ENCODE measurements at places on chromosomes 6 and 20.

GRCh38 chr6:149026530-149026942 is 279.7 kb downstream of the UST start:
- DNase-seq, result peak; percentile 97

DNA sequence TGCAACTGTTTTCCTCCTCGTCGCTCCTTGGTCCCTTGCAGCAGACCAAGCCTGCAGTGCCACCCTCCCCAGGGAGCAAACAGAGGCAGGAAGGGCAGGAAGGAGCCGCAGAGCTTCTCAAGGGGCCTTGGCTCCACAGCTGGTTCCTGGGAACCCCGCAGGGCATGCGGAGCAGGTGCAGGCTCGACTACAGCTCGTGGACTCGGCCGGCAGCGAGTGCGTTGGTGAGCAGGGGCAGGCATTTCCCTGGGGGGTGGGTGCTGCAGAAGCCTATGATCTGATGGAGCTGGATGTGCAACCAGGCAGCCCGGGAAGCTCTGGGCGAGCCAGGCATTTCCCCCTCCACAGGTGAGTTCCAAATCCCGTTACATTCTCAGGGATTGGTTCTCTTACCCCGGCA is 37.1 kb downstream of the FRMD1 start:
- DNase-seq, result no peak

DNA sequence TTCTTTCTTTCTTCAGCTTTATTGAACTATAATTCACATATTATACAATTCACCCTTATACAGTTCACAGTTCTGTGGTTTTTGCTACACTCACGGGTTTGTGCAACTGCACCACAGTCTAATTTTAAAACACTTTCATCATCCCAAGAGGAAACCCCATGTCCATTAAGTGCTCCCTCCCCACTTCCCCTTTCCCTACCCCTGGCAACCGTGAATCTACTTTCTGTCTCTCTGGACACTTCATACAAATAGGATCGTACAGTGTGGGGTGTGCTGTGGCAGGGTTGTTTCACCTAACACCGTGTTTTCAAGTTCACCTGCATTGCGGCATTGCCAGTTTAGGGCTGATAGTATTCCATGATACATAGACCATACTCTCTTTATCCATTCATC is 118.8 kb downstream of the PHACTR3 start:
- DNase-seq, result no peak

GRCh38 chr6:145241039-145241438 is 494.3 kb downstream of the EPM2A start:
- DNase-seq, result peak; percentile 36

GRCh38 chr20:63625771-63626423 is 1.0 kb downstream of the GMEB2 start:
- DNase-seq, result no peak

- no peak for DNase-seq
Observed at GRCh38 chr6:144786825-144787224, 501.7 kb downstream of the UTRN start.

- no peak for DNase-seq
Observed at GRCh38 chr6:39243809-39244208, 14.5 kb upstream of the KCNK5 start.

DNA sequence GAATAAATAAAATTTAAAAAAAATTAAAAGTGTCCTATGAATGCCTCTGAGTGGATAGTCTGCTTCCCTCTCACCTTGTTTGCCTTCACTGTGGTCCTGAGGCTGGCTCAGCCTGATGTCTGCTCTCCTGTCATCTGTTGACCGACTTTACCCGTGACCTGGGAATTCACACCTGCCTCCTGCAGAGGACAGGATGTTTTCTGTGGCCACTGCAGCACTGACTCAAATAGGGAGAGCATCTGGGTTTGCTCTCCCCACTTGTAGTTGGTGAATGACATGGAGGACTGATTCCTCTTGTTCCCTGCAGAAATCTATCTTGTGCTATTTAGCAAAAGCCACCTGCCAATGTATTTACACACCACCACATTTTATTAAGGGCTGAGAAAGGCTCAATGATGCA is 52.4 kb upstream of the ERVFRD-1 start:
- DNase-seq, result no peak

GRCh38 chr20:58810116-58810878 is 40.4 kb downstream of the GNAS-AS1 start:
- DNase-seq, result peak; percentile 41

DNA sequence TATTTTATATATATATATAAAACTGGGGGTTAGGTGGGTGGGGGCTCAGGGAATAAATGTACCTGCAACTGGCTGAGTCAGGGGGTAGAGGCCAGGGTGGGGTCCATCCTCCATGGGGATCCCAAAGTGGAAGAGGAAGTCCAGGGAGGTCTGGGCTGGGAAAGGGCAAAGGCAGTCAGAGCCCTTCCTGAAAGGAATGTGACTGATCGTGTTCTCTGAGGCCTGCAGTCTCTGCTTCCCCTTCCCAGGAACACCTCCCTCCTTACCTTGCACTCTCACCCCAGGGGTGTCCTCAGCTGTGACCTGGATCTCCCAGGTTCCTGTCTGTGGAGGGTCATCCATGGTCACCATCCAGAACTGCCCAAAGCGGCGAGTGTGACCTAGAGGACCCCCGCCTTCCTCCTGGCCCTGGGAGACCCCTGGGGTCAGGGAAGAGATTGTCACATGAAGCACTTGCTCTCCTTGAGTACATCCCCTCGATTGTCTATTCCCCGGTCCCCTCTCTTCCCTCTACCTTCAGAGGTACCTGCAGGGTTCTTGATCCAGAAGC is 4.7 kb downstream of the SAPCD1 start:
- no peak for DNase-seq

GRCh38 chr6:34945317-34945716 is 56.3 kb downstream of the ANKS1A start:
- DNase-seq, result no peak

GRCh38 chr20:32672982-32673851 is 524 bp downstream of the C20orf203 start:
- DNase-seq, result no peak

- DNase-seq, result no peak
Observed at GRCh38 chr6:148836751-148837150, 89.9 kb downstream of the UST start.

- peak; percentile 34 for DNase-seq
Observed at GRCh38 chr20:11850901-11851300, 66.8 kb upstream of the BTBD3 start.
